NCI-H446 (cell line): ENCODE measurements at places on chromosomes 6 and 20.

DNA sequence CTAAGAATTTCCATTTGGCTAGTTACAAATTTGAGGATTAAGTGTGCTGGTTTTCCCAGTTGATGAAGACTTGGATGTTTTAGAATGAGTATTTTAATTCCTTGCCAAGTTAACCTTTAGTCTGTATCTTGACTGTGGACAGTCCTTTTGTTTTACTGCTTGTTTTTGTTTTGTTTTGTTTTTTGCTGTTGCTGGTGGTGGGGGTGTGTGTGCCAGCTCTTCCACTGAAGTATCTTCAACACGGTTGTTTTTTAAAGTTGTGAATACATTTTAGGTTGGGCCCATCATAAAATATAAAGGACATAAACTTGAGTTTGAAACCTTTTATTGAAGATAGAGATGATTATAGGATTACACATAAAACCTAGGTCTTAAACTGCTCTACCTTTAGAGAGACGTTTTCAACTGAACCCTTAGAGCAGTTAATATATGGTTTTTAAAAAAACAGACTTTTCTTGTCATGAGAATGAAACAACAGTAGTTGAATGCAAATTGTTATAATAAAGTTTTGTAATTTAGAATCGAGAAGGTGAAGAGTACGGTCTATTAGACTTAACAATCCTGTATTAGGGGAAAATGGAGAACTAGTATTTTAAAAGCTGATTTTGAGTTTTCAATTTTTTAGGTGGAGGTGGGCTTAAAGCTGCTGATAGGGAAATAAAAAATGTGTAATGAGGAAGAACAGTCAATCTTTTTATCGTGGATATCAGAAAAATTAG is 4.0 kb downstream of the QKI start:
- no peak for DNase-seq

GRCh38 chr6:143539734-143540133 is 28.2 kb upstream of the FUCA2 start:
- DNase-seq = no peak

DNA sequence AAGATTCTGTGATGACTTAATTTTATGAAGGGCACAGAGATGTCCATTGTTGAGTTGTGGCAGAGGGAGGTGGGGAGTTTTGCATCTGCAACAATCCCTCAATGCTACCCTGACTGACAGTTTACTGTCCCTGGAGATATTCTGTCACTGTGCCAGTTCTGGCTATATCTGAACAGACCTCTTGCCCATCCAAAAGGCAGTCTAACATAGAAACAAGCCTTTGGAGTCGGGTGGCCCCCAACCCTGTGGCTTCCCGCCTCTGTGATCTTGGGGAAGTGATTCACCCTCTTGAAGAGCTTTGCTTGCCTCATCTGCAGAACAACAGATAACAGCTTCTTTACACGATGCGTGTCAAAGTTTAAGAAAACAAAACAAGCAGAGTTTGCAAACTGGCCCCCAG is 3.8 kb upstream of the E2F1 start:
- DNase-seq = no peak

DNA sequence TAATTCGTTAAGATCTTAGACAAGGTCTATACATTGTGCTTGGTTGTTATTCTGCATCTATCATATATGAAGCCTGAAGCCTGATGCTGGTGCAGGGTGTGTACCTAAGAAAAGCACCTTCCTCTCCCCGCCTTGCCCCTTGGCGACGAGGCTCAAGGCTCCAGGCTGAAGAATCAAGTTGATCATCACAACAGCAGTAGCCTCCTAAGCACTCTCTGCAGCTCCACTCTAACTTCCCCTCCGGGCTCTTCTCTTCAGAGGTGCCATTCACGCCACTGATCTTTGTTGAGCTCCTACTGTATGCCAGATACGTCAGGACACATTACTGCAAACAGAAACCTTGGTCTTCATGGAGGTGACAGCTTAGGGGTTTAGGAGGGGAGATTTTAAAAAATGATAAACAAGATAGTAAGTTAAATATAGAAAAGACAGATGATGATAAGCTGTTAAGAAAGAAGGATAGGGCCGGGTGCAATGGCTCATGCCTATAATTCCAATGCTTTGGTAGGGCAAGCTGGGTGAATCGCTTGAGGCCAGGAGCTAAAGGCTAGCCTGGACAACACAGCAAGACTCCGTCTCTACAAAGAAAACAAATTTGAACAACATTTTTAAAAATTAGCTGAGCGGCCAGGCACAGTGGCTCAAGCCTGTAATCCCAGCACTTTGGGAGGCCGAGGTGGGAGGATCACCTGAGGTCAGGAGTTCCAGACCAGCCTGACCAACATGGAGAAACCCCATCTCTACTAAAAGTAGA is 38.4 kb upstream of the ZNF217 start:
- DNase-seq = no peak

DNA sequence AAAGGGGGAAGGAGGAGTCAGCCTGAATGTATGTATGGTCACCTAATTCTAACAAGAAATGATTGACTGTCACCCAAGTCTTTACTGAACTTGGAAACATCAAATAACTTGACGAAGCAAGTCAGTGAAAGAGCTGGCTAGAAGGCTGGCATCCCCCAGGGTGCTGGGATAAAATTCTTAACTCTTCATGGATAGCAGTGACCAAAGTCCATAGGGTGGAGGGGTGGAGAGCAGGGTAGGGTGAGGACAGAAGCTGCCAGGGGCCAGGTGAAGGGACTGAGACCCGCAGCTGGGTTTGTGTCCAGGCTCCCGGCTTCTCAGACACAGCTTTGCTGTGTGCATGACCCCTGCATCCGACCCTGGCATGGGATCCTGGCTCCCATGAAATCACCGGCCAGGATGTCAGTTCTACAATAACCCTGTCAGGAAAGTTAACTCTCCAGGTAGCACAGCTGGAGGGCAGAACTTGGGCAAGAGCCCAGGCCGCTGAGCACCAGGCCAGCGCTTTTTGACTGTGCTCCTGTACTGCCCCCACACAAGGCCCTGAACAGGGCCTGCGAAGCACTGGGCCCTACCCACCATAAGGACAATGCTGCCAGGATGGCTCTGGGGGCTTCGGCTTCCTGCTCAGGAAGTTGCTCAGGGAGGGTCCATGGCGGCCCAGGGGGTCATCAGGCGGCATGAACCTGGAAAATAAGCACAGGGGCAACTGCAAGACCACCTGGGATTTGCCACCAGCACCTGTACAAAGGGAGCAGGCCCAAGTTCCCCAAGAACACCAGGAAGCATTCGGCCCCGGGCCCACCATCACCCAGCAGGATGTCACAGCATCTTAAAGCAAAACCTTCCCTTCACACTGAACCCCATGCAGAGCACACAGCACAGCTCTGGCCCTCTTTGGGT is 32.5 kb downstream of the ZC3H12D start:
- DNase-seq = no peak

DNA sequence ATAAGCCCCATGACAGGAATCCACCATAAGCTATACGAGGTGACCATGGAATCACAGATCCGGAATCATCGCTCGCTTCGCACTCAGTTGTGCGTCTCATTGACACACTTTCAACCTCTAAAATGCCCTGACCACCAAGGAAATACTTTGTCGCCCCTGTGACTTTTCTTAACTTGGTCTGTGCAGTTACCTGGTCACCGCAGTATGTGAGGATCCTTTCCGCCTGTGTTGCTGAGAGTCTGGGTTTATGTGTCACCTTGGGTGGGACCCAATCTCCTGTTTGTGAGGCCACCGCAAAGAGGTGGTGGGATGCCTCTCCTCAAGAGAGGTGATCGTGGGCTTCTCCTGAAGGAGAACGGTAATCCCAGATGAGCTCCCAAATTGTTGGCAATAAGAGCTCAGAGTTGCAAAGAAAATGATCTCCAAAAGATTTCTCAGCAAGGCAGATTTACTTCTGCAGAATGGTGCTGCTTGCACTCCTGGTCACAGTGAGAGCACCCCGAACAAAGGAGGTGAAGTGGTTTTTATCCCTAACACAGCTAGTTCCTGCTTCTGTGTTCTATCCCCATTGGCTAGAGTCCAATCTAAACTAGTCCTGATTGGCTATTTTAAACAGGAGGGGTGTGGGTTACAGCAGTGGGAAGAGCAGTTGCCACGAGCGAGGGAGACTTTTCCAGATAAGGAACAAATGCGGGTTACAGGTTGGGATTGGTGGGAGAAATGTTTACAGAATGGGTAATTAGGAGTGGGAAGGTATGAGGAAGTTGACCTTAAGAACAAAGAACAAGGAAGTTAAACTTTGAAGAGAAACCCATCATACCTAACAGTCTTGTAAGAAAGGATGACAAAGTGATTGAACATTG is 9.1 kb upstream of the ZNFX1 start:
- DNase-seq = no peak

DNA sequence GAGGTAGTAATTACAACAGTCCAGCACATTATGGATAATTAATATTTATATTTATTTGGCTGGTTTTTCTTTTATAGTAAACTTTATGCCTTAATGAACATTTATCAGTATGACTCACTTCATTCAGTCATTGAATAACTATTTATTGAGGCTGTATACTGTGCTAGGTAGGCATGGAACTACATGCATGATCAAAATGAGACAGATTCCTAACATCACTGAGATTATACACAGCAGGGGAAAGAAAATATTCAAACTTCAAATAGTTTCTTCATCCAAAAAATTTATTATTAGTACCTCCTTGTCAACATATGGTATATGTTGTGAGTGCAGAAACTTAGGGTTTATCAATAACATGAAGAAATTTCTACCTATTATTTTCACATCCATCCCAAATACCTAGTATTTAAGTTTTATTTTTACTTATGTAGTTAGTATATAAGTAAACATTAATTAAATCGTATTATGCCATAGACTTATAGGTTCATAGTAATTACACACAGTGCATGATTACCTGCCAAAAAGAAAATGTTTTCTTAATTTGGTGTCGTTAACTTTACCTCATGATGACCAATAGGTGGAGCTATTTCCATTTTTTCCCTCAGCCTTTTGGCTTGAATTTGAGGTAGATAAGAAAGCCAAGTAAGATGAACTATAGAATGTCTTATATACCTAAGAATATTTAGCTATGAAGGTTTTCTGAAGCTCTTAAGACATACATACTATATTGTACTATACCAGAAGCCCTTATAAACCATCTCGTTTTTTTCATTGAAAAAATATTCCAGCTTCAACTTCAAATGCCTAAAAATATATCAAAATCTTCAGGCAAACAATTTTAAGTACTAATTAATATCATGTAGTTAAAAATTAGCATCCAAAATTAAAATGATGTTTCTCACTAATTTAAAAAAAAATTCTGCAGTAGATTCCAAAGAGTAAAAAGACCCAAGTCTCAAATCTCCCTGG is 12.5 kb upstream of the TMEM30A start:
- DNase-seq = peak; percentile 59

- no peak for DNase-seq
Measured at GRCh38 chr6:137494281-137494987, at the start of gene OLIG3. OLIG3 (minus strand) TSS chr6:137494394; CDS start chr6:137494170, 224 bp downstream.

GRCh38 chr6:41371461-41371991 is 36.1 kb downstream of the NCR2 start:
- DNase-seq = no peak

DNA sequence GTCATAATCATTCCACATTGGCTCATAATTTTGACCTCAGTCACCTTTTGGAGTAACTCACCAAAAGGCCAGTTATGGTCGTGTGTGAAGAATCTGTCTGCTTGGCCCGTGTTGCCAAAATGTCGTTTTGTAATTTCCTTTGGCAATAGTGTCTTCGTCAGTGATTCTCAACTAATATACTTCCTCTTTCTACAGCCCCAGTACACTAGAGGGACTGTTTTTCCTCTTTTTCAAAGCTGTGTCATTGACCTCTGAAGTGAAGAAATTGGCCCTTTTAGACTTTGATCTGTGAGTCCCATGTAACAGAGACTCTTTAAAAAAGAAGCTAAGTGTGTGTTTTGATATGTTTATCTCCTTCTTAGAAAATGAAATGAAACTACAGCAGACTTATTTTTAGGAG is 5.2 kb downstream of the FOXO3 start:
- no peak for DNase-seq

DNA sequence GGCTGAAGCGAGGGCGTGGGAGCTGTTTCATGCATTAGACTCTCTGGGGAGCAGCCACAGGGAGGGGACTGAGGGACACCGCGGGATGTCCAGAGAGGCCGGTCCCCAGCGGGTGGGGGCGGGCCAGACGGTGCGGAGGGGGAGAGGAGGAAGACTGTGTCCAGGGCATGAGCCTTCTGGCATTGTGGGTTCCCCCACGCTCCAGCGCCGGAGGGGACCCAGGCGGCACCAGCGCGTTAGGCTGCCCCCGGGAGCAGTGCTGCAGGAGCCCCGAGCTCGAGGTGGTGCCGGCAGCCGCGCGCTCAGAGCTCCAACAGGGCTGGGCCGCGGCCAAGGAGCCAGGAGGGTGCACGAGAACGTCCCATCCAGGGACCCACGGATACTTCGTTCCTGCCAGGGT is 14.4 kb downstream of the SLC22A3 start:
- no peak for DNase-seq

- DNase-seq = no peak
Measured at GRCh38 chr6:112396221-112396620, 49.1 kb downstream of the RFPL4B start.

GRCh38 chr6:147660334-147661311 is 152.1 kb downstream of the SAMD5 start:
- DNase-seq = peak; percentile 8

- no peak for DNase-seq
Measured at GRCh38 chr20:63635431-63636141, 8.7 kb upstream of the GMEB2 start.

GRCh38 chr20:33567949-33568348 is 78.1 kb downstream of the CBFA2T2 start:
- no peak for DNase-seq

GRCh38 chr6:110532431-110532830 is 56.0 kb upstream of the SLC22A16 start:
- DNase-seq = no peak

GRCh38 chr6:125154761-125155135 is 1.2 kb downstream of the TPD52L1 start:
- DNase-seq = no peak

- no peak for DNase-seq
Measured at GRCh38 chr20:11352041-11352440, 565.7 kb upstream of the BTBD3 start.

DNA sequence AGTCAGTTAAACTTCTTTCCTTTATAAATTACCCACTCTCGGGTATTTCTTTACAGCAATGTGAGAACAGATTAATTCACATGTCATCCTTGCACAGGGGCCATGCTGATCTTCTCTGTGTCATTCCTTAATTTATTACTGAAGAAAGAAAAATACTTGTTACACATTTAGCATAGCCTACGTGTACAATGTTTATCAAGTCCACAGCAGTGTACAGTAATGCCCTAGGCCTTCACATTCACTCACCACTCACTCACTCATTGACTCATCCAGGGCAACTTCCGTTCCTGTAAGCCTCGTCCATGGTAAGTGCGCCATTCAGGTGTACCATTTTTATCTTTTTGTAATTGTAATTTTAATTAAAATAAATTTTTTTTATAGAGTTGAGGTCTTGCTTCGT is 73.6 kb downstream of the RSPH3 start:
- no peak for DNase-seq
